ENCODE measurements at places on chromosomes 1 and 21.

GRCh38 chr1:208117826-208118225, 126.4 kb downstream of the PLXNA2 start:
- no peak for DNase-seq

DNA sequence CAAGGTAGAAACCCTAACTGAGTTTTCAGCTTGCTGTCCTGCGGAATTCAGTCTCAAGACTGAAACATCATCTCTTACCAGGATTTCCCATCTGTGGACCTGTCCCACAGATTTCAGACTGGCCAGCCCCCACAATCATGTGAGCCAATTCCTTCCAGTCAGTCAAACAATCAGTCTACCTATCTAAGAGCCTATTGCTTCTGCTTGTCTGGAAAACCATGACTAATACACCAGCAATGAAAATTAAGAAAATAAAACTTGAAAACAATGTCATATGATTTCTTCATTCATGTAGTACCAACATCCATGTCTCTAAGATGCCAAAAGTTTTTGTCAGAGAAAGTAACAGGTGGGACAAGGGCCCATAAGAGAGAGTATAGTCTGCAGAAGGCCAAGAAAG, 57.6 kb upstream of the CRB1 start:
- DNase-seq = no peak

GRCh38 chr1:172673761-172674160, 14.9 kb downstream of the FASLG start:
- DNase-seq = no peak

DNA sequence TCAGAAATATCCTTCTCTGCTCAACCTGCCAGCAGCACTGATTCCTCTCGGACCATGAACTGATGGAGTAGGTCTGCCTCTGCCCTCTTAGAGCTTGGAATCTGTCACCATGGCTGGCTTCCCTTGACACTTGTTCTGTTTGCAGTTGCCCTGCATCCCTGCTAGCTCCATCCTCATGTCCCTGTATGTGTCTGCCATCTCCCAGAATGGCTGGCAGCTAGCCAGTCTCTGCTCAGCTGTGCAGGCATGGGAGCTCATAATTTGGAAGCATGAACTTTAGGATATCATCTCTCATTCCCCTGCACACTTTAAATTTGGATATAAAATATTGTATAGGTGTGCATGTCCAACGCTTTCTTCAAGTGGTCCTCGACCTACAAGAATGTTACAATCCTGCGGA, 95.4 kb downstream of the C1orf94 start:
- no peak for DNase-seq

DNA sequence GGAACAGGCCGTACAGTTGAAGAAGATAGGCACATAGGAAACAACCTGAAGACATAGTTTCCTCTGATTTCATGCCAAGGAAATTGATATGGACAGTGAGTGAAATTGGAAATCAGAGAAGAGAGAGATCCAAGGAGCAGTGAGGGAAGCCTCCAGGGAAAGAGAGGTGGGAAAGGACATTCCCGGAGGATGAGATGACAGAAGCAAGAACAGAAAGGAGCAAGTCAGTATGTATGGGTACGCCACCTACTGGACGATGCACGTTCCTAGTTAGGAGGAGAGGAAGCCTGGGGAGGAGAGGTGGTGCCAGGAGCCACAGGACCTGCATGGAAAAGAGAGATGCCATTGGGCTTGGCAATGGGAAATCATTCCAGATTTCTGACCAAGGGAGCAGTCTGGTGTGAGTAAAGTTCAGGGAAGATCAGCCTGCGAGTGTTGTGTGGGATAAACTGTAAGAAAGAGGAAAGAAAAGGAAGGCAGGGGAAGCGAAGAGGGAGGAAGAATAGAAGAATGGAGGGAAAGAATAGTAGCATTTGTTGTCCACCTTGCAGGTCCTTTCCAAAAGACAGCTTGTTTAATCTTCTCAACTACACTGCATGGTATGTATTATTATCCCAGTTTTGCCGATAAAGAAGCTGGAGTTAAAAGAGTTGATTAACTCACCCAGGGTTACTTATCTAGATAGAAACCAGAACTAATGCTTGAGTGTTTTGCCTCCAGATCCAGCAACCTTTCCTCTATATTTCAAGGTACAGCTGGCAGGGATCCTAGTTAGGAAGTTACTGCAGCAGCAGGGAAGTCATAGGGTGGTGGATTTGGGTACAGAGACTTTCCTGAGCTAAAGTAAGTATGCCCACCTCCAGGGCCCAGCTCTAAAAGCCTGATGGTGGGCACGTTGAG, 27.4 kb downstream of the C1orf116 start:
- DNase-seq = peak; percentile 58
